ENCODE measurements at places on chromosomes 3 and 15. TPM values are rescaled to one million over a fixed set of nuclear protein-coding genes. Genes with fewer than 3 reads are reported as not detected.

The ZNF148 gene
- polyA plus RNA-seq, result 3.1 TPM

The GP9 gene
- 0.13 TPM for polyA plus RNA-seq

The AADACL2 gene
- polyA plus RNA-seq, result 1.1 TPM

The BDH1 gene
- polyA plus RNA-seq, result 35.0 TPM

The UBR1 gene
- polyA plus RNA-seq, result 9.8 TPM

The PRTG gene
- polyA plus RNA-seq, result 0.22 TPM

The LRRIQ4 gene
- not detected for polyA plus RNA-seq

The RPL29 gene
- 1,845 TPM for polyA plus RNA-seq

The TMIE gene
- polyA plus RNA-seq, result 0.14 TPM

The TF gene
- polyA plus RNA-seq, result 72.4 TPM

The TIGIT gene
- 0.24 TPM for polyA plus RNA-seq

The LRRC31 gene
- not detected for polyA plus RNA-seq

The SEMA3G gene
- polyA plus RNA-seq, result 7.7 TPM

The WDR93 gene
- not detected for polyA plus RNA-seq

The C3orf85 gene
- polyA plus RNA-seq, result not detected

The SH2D7 gene
- not detected for polyA plus RNA-seq

The FSD2 gene
- polyA plus RNA-seq, result not detected

All from adipose tissue (tissue), 3 donors.